ENCODE measurements at places on chromosomes 1 and 21.

GRCh38 chr1:34976384-34977209 lies 8.6 kb downstream of the TMEM35B start:
- DNase-seq = no peak

DNA sequence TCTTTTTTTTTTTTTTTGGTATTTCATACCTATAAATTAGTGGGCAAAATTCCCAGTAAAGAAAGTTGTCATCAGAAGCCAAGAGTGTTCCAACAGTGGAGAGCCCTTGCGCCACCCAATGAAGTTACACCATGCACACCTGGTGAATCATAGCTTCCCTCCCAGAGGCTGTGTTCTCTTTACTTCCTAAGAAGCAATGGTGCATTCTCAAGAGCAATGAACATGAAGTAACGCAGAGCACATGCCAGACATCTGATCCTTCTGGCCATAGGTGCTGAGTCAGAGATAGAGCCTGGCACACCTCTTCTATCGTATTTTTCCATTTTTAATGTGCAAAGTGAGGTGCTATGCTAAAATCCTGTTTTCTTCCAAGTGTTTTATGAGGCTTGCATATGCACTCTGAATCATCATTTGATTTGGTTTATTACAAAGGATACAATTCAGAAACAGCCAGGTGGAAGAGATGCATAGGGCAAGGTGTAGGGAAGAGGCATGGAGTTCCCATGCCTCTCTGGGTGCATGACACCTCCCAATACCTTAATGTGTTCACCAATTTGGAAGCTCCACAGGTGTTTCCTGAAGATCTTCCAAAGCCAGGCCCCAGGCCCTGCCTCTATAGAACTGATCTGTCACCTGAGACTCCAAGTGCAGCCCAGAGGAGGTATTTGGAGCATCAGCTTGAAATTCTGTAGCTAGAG lies 408.0 kb downstream of the SIPA1L2 start:
- DNase-seq = no peak

- DNase-seq = no peak
Measured at GRCh38 chr1:116510361-116510760, 60.5 kb downstream of the CD58 start.

GRCh38 chr1:152457071-152457470 lies 43.0 kb upstream of the CRNN start:
- DNase-seq = no peak

DNA sequence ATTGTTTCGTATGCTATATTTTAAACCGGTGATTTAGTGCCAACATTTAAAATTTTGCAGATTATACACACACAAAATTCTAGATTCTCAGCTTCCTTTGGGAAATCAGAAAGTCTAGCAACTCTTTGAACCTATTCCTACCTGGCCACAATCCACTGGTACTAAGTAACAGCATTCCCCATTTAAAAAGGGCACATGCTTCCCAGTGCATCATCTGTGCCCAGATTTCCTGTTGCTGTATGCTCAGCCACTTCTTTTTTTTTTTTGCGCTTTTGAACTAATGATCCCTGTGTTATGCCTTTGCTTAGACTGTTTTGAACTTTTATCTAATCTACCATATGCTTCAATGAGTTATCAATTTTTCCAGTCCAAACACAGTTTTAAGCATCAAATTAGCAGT lies 548.4 kb downstream of the PLPP3 start:
- DNase-seq = no peak
